CD4-positive, alpha-beta T cell treated with Interleukin-6 at 100 ng/mL for 8 hours (primary cell): ENCODE measurements at places on chromosomes 3 and 15.
A peak's percentile ranks its signal among the peaks of the same experiment; 100 is the strongest.

DNA sequence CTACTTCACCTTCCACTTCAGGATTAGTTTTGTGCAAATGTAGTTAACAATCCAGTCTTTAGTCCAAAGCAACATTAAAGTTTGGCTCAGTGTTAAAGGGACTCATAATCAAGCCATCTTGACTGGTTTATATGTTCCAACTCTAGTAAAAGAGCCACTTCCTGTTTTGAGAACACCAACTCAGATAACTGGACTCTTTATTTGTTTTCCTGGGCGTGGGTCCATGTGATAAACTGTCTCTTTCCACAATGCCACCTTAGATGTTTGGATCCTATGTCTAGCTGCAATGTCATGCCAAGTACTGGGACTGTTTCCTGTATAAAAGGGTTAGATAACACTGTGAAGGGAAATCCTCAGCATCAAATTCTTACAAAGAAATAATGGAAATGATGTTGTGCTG, 545.0 kb downstream of the PYDC2 start:
- no peak for DNase-seq

DNA sequence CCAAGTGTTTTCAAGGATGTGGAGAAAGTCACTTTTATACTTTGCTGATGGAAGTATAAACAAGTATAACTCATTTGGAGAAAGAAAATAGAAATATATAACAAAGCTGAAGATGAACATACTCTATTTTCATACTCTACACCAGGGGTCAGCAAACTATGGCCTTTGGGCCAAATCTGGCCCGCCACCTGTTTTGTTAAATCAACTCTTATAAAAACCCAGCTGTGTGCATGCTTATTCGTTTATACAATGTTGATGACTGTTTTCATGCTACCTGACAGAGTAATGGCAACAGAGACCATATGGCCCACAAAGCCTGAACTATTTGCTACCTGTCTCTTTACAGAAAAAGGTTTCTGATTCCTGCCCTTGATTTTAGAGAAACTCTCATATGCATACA, 124.0 kb downstream of the NR1D2 start:
- DNase-seq: no peak

DNA sequence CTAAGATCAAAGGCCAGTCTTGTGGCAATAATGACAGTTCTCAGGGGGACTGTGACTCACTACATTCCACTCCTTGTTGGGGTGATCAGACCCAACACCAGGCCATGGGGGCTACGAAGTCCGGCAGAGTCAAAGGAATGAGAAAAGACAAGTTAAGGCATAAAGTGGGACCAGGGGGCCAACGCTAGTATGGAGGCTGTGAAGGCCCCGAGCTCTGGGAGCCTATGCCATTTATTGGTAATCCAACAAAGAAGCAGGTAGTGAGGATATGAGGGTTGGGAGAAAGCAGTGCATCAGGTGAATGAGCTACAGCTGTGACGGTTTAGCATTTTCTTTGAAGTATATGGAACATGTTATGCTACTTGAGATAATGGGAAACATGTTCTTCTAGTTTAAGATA, 104.4 kb upstream of the C2CD4B start:
- DNase-seq: no peak

DNA sequence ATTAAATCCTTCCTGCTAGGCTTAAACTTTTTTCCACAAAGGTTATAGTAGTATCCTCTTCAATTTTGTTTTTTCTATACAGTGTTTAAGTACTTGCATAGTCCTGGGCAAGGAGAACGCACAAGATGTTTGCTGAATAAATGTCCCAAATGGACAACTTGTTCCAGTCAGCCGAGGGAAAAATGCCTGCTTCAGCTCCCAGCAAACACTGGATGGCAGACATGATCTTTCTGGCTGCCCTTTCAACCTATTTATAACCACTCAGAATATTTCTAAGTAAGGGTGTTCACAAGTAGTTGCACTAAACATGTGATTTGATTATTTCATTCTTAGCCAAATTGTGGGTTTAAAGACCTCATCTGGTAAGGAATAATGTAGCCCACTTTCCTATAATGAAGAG, 29.8 kb downstream of the GNB4 start:
- no peak for DNase-seq

GRCh38 chr3:81790117-81790516, 28.7 kb upstream of the GBE1 start:
- DNase-seq: no peak

GRCh38 chr3:39147711-39148434, 5.5 kb downstream of the CSRNP1 start:
- peak; percentile 50 for DNase-seq

DNA sequence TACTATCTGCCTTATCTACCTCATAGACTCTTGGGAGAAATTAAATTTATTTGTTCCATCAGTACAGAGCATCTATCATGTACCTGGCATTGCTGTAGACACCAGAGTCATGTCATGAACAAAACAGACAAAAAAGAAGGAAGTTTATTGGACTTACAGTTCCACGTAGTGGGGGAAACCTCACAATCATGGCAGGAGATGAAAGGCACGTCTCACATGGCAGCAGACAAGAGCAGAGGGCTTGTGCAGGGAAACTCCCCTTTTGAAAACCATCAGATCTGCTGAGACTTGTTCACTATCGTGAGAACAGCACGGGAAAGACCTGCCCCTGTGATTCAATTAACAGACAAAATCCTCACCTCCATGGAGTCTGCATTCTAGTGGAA, 25.6 kb upstream of the ACAP2 start:
- no peak for DNase-seq

DNA sequence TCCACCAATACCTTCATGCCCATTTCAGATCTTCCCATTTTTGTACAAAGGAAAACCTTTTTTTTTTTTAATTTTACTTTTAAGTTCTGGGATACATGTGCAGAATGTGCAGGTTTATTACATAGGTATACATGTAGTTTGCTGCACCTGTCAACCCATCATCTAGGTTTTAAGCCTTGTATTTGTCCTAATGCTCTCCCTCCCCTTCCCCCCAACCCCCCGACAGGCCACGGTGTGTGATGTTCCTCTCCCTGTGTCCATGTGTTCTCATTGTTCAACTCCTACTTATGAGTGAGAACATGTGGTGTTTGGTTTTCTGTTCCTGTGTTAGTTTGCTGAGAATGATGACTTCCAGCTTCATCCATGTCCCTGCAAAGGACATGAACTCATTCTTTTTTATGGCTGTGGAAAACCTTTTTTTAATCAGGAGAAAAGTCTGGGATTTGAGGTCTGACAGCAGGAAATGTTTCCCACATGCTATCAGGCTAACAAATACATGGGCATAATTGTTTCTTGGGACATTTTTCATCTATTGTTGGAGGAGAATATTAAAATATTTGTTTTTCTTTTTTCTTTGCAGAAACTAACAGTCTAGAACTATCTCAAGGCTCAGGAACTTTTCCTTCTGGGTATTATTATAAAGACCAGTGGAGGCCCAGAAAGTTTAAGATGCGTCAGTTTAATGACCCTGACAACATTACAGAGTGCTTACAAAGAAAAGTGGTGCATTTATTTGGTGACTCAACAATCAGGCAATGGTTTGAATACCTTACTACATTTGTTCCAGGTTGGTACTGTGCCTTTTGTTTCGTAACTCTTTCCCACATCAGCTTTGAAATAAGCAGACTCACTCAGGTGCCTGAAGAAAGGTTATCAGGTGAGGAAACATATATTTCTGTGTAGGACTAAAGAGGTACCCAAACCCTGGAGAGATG, 32.8 kb upstream of the NFKBIZ start:
- no peak for DNase-seq

DNA sequence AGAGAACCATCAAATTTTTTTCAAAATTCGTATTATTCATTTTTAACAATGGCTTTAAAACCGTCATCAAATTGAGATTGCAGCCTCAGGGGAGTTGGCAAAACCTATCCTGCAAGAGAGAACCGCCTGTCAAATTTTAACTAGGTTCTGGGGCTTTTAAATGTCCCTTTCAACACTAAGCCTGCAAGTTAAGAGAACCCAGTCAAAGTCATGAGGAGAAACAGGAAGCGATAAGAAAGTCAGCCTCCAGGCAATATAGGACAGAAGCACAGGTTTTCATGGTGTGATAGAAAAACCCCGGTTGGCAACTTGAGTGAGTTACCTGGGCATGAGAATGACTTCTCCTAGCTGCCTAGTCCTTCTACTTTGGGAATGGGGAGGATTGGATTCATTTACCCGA, 59.8 kb downstream of the CPNE4 start:
- DNase-seq: no peak

DNA sequence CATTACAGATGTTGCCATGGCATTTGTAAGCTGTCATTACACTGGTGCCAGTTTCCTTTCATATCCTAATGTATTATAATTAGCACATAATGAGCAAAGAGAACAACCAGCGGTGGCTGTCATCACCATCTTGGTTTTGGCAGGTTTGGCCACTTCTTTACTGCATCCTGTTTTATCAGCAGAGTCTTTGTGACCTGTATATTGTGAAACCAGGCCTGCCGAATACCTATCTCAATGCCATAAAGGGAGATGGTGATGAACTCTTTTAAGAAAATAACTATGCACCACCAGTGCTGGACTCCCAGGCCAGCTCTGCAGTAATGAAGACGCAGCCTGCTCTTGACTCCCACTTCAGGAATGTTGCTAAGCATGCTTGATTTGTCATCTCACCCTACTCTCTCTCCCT, 458.1 kb upstream of the NR2F2 start:
- DNase-seq: no peak

DNA sequence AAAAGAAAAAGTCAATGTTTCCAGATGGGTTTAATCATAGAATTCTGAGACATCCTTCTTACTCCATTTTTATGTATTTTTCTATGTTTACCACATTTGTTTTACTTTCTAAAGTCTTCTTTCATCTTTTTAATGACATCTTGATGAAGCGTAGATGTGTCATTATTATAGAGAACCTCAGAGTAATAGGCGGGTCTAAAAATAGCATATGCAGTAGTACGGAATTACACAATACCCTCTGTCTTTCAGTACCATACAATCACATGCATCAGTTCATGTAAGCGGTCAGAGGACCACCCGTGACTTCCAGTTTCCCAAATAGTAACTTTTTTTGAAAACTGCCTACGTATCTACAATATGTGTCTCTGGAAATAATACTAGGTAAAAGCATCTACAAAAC, 224.0 kb downstream of the PLOD2 start:
- DNase-seq: no peak

DNA sequence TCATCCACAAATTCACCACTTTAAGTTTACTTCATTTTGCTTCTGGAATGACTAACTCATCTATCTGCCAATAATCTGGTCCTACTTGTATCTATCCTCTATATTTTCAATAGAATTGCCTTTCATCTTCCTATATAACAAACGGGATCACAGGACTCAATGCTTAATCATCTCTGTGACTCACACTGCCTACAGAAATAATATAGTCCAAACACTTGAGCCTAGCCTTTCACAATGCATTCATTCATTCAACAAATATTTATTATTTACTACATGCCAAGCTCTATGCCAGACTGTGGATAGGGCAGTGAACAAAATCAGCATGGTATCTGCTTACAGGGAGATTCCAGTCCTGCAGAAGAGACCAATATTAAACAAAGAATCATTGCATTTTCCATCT, 16.6 kb upstream of the AGTR1 start:
- DNase-seq: no peak

GRCh38 chr3:88661433-88661824, 446.0 kb upstream of the EPHA3 start:
- DNase-seq: no peak

DNA sequence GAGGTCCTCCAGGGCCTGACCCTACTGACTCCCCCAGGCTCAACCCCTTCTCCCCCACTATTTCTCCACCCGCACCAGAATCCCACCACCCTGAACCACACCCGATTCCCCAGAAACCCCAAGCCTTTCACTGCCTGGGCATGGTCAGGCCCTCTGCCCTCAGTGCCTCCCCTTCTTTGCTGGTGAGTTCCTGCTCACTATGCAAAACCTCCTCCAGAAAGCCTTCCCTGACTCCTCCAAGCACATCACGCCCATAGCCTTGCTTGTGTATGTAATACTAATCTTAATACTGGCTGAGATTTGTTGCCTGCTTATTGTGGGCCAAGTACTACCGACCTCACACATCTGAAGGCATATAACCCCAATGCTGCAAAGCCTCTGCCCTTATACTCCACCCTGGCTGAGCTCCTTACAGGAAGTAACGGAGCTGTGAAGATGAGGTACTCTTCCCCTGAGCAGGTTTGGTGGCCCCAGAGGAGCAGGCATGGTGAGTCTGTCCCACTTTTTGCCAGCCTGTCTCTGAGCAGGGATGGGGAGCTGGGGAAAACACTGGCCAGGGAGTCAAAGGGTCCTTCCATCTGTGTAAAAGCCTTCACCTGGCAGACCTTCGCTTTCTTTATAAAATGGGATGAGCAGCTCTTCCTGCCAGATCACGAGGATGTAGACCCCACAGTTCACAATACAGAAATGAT, 9.5 kb downstream of the RAB6B start:
- DNase-seq: no peak

- no peak for DNase-seq
These were observed 130.1 kb downstream of the SRGAP3 start for GRCh38 chr3:9119331-9119730.
